ENCODE measurements at places on chromosomes 1 and 21. TPM values are rescaled to one million over a fixed set of nuclear protein-coding genes. Genes with fewer than 3 reads are reported as not detected.

Gene DTL
- polyA plus RNA-seq: 7.6 TPM

Gene CYP4A11
- not detected for polyA plus RNA-seq

Gene ATP6V0B
- 52.6 TPM for polyA plus RNA-seq

Gene F13B
- not detected for polyA plus RNA-seq

DNA sequence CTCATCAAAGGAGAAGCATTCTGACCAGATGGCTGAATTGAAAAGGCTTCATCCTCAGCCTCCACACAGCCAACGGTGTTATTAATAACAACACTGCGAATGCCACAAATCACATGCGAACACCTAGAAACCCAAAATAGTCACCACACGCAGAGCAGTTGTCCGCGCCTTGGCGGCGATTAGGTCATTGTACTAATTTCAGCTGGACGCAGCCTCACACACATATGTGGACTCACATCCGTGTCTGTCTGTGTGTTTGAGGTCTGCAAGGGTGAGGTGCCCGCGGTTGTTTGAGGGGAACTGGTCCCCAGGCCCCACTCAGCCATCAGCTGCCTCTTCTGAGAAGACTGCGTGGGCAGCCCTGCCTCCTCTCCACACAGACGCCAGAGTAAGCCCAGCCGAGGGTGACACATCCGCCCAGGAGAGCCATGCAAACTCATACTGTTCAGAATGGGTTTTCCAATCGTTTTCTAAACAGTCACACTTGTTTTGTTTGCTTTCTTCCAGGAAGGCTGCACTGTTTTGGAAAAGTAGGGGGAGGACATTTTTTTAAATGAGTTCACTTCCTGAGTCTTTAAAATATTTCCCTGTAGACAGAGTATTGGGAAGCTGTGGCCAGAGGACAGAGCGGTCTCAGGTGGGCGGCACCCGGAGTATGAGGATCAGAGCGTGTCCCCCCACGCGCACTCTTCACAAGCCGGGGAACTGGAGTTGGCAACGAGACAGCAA lies 53.4 kb downstream of the TOMM20 start:
- peak; percentile 92 for DNase-seq

GRCh38 chr1:69121723-69122122 lies 446.0 kb upstream of the LRRC7 start:
- no peak for DNase-seq

DNA sequence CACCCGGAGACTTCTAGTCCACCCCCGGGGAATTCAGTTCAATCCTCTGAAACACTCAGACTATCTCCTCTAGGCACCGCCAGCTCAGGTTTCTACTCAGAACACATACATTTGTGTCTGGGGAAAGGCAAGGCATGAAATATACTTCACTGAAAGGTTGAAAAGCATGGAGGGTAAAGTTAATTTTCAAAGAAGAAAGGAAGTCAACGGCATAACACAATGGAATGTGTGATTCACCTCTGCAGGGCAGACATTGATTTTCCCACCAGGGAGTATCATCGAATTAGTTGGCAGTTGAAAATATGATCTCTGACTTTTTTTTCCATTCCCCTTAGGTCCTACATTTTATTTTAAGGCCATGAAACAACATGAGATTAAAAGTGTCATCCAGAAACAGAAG lies 669.4 kb downstream of the SMYD3 start:
- DNase-seq: no peak

GRCh38 chr21:28604946-28605537 lies 387.6 kb downstream of the LTN1 start:
- peak; percentile 62 for DNase-seq

GRCh38 chr1:66313429-66313828 lies 220.5 kb upstream of the SGIP1 start:
- no peak for DNase-seq

DNA sequence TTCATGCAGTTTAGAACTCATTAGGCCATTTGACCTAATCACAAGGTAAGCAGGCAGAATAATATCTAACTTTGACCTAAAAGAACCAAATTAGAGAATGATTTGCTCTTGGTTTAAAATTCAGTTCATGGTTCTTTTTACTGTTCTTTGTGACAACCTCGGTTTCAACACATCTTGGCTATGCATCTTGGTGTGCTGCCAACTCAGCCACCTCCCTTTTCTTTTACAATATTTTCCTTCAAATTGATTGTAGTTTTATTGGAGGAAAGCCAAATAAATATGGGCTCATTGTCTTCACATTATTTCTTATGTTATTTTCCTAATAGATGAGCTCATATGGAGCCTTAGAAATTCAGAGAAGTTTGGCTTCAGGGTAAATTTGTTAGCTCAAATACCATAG lies 338.3 kb downstream of the SIPA1L2 start:
- peak; percentile 87 for DNase-seq

DNA sequence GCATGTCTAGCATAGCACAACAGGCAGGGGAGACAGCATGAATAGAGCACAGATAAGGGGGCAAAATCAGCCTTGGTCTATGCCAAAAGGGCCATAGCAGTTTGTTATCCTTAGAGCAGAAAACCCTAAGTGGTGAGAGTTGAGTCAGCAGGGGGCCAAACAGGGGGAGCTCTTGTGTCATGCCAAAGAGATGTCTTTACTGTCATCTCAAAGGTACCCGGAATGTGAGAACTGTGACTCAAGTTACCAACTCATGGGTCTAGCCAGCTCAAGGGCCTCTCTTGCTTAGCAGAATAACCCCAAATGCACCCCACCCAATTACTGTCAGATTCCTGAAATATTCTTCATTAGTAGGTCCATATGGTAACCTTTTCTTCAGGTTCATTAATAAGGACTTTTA lies 45.9 kb upstream of the NRDC start:
- no peak for DNase-seq

DNA sequence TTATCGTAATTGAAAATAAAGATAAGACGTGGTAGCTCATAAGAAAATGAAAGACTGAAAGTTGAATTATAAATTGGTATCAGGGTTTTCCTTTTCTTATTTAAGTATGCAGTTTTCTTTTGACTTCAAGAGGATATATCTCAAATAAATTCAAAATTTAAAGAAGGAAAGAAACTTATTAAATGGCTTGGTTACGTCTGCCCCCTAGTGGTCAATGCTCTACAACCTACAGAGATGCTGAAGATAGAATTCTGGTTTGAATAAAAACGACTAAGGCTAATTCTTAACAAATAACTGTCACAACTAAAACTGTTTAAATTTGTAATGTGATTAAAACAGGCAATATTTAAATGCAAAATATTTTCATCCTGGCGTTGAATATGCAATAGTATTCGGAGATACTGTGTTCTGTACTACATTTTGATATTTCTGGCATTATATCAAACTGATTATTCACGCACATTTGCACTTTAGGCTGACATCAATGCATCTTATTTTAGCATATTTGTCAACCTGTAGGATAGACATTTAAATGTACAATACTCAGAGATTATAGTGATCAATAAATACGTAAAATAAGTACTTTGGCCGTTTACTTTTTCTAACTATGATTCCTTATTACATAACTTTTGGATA lies 26.8 kb downstream of the IFI44 start:
- peak; percentile 81 for DNase-seq

GRCh38 chr1:175498002-175498401 lies 245.4 kb downstream of the TNR start:
- no peak for DNase-seq
